Astrocyte of the spinal cord (primary cell): ENCODE measurements at places on chromosomes 7 and 10.

DNA sequence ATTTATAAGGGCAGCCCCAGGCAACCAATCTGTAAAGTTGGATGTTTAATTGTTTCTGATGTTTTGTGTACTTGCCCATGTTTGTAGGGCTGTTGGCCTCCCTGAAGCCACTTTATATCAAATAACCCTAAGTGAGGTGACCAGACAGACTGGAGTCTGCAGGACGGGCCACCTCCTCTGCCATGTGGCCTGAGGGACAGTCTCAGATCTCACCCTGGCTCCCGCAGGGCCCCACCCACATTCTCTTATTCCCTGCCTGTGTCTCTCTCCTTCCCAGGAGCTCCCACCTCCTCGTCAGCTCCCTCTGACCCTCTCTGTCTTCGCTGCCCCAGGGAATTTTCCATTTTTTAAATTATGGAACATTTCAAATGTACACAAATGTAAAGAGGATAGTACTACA lies 9.5 kb upstream of the C10orf71 start:
- DNase-seq: no peak

DNA sequence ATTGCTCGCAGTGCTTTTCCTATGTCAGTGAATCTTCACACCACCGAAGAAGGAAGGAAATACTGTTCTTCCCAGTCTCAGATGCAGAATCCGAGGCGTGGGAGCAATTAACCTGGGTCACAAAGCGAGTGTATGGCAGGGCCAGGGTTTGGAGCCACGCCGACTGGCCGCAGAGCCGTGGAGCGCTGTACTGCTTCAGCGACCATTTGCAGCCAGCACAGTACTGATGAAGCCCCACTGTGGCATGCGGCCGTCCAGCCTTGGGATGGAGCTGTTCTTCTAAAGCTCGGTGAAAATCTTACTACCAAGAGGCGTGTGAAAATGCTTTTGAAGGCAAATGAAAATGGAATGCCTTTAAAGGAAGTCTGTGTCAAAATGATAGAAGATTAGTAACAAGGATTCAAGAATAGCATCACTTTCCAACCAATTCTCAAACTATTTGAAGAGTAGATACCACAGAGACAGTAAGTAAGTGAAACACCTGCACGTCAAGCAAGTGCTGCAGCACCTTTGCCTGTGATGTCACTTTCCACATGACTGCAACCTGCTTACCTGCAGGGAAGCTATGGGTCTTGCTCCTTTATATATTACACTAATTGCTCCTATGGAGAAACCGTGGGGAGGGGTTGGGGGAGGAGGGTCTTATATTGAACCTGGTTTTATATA lies 4.9 kb downstream of the PPP2R2D start:
- no peak for DNase-seq

GRCh38 chr10:17122726-17123661 lies 6.6 kb downstream of the CUBN start:
- peak; percentile 91 for DNase-seq

GRCh38 chr7:98107313-98107721 lies 655 bp downstream of the LMTK2 start:
- DNase-seq: no peak

DNA sequence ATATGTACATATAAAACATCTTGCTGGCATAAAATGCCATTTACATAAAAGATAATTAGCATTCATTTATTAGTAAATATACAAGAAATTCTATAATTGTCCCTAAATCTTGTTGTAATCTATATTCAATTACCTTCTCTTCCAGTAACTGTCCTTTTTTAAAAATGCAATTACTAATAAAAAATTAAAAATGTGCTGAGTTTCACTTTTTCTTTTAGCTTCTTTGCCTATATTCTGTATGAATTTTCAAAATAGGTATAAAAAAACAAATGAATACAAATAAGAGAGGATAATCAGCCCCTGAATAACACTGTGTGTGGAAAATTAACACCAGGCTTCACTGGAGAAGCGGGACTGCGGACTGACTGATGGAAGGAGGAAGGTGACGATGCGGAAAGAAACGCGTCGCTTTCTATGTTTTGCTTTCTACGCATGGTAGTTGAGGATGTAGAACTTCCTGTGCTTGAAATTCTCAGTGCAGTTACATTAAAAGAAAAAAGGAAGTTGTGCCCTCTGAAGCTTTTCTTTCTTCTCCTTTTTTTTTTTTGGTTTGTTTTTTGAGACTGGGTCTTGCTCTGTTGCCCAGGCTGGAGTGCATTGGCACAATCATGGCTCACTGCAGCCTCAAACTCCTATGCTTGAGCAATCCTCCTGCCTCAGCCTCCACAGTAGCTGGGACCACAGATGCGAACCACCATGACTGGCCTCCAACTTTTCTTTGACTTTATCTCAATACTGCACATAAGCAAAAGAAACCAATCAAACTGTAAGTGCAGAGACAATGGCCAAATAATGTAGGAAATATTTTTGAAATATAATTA lies 7.4 kb upstream of the ZMYND11 start:
- DNase-seq: no peak

DNA sequence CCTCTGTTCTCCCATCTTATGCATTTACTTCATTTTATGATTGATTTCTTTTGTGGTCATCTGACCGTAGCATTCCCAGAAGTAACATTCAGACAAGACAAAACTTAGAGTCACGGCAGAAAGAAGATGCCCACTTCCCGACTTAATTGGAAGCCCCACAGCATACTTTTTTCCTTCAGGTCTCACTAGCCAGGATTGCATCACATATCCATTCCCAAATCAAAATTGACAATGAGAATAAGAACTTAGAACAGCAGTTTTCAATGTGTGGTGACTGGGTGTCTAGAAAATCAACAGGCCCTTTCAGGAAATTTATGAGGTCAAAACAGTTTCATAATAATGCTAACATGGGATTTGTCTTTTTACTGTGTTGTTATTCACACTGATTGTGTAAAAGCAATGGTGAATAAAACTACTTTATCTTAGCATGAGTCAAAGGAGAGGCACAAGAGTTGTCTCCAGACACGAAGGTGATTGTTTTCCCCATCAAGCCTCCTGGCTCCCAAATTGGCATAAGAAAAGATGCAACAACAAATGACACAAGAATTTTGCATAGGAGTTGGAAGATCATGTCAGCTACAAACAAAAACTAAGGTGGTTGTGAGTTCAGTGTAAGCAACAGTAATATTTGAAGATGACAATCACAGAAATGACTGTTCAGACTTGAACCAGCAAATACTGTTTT lies 493.9 kb downstream of the HTR7 start:
- no peak for DNase-seq

DNA sequence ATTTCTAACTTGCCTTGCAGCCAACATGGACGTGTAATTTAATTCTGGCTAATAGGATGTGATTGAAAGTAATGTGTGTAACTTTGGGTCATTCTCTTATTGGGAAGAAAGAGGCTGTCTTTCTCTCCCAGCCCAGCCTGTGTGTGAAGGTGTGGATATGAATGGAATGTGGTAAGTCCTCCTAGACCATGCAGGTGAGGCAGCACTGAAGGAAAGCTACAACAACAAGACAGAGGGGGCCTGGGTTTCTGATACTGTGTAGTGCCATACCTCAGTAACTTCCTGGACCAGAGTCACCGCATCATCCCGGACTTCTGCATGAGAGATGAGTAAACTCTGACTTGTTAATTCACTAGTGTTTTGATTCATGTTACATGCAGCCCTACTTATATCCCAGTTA lies 237.0 kb downstream of the EXOC4 start:
- no peak for DNase-seq

DNA sequence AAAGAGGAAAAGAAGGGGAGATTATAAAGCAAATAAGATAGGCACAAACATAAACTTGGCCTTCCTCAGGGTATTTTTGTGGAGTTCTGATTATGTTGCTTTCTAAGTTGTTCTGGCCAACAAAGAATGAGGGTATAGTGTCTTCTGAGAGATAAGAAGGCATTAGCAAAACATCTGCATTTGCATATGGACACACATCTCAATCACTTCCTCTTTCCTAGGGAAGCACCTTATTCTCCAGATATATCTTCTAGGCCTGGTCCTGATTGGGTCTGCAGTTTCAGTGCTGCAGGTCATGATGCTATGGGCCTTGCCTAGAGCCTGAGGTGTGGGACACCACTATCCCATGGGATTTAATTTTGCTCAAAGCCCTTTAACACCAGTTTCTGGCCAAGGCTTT lies 308.8 kb upstream of the PHYHIPL start:
- no peak for DNase-seq

DNA sequence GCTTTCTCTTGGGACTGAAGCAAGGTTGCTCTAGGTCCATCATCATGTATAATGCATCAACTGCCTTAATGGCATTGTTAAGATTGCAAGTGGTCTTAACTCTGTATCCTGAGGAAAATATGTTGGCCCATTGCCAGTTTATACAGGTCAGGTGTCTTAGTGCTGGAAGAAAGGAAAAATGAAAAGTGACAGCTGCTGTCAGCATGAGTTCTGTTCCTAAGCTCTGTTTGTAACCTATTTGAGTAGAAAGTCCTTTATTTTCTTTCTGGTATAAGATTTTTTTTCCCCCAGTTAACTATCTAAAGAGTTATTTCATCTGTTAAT lies 127.2 kb downstream of the SRI start:
- no peak for DNase-seq

- DNase-seq: peak; percentile 77
These were observed 34.4 kb upstream of the SLF2 start for GRCh38 chr10:100878291-100878910.

DNA sequence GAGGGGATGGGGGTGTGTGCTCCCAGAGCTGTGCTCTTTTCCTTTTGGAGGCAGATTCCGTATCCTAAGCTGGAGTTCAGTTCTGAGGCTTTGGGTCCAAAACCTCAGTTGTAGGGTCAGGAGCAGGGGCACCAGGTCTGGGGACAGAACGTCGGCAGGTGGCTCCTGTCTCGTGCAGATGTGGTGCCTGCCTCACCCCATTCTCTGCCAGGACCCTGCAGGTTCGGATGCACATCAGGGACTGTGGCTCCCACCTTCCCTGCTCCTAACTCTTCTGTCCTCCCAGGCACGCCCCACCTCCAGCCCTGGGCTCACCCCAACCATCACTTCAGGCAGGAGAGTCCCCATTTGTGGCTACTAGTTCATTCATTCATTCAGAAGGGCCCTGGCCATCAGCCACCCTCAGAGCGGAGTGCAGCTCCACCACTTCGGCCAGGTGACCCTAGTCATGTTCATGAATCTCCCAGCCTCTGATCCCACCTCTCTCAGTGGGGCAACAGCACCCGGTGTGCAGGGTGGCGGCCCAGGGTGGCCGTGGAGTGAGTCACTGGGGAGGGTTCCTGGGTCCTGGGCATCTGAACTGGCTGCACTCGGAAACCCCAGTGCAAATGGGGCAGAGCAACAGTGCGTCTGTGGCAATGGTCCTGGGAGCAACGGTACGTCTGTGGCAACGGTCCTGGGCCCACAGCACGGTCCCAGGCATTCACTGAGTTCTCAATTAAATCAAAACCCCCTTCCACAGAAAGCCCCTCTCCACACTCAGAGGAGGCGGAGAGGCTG lies 100.8 kb upstream of the FAM20C start:
- no peak for DNase-seq

DNA sequence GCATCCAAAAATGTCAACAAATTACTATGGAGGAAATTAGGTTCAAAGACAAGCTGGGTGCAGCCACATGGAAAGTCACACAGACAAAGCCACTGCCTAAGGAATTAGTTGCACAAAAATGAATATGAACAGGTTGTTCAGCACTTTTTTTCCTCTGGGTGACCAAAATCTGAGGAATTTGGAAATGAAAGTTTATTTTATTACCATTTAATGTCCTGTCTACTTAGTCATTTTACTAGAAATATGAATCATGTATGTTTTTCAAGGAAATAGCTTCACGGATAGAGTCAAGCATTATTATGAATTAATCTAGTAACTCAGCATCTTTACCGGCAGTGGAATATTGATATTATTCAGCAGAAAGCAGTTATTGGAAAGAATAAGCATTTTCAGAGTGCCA lies 106.3 kb downstream of the ANK3 start:
- no peak for DNase-seq

GRCh38 chr10:33095867-33096815 lies 138.1 kb upstream of the ITGB1 start:
- no peak for DNase-seq

DNA sequence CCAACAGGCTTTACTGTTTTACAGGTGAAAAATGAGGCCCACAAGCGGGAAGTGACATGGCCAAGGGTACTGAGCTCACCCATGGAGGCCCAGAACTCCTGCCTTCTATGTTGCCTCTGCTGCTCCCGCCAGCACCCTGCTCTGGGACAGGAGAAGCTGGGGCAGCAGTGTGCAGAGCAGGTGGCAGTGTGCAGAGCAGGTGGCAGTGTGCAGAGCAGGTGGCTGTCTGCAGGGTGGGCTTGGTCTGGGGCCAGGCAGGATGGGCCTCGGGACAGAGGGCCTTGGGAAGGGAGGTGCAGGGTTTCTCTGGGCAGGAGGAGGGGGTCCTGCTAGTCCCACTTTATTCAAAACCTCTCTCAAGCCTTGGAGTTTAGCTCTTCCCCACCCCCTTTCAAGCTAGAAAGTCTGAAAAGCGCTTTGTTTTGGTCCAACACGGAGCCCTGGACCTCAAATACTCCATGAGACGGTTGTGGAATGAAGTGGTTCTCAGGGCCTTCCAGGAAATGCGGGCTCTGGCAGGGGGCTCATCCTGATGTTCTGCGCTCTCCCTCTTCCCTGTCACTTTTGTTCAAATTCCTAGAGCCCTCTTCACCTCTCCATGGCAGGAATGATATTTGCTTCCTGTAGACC lies 26.8 kb downstream of the TSPAN15 start:
- no peak for DNase-seq

GRCh38 chr7:31171984-31172383 lies 119.9 kb downstream of the ADCYAP1R1 start:
- DNase-seq: no peak

DNA sequence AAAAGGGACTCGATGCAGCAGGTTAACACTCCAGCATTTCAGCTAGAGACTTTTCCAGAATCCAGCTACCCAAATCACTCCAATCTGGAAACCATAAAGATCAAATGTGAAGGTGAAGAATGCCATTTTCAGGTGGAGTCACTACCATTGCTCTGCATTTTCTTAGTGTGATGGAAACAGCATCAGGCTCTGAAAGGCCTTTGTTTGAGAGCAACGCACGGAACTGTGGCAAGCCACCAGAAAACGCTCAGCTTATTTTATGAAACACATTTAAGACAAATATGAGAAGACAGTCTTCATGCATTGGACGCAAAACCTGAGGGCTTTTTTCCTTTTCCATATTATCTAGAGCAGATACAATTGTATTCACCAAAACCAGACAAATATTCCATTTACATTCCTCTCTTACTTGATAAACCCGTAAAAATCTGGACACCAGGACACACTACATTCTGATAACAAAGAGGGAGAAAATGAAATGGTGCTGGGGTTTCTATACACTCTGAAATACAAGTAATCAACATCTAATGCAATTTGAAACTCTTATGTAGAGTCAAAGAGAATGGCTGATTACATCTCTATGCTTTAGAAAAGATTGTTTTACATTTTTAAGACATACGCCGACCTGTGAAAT lies 99.1 kb downstream of the NRP1 start:
- DNase-seq: no peak

- no peak for DNase-seq
These were observed 200.3 kb downstream of the TEX36 start for GRCh38 chr10:125482637-125483036.

- DNase-seq: no peak
These were observed 162.5 kb downstream of the KIAA1217 start for GRCh38 chr10:24371396-24371795.

GRCh38 chr10:5292196-5292735 lies 72.5 kb upstream of the UCN3 start:
- no peak for DNase-seq

- DNase-seq: no peak
These were observed 85.6 kb downstream of the ZEB1 start for GRCh38 chr10:31404640-31405039.

GRCh38 chr7:121837462-121837861 lies 35.5 kb upstream of the PTPRZ1 start:
- no peak for DNase-seq
